ENCODE measurements at places on chromosomes 4 and X. TPM values are rescaled to one million over a fixed set of nuclear protein-coding genes. Genes with fewer than 3 reads are reported as not detected.

- DNase-seq, result no peak
Observed at GRCh38 chr4:154877110-154877760, 96.2 kb downstream of the RBM46 start.

DNA sequence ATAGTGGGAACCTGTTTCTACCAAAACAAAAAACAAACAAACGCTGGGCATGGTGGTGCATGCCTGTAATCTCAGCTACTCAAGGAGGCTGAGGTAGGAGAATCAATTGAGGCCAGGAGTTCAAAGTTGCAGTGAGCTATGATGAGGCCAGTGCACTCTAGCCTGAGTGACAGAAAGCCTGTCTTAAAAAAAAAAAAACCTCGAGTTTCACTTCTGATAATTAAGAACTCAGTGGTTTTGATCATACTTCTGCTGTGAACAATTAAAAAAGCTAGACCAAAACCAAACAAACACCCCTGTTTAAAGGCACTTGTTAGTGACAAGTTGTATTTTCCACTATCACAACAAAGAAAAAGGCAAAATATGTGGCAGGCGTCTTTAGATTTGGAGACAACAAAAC lies 15.0 kb upstream of the UBE2D3 start:
- no peak for DNase-seq

DNA sequence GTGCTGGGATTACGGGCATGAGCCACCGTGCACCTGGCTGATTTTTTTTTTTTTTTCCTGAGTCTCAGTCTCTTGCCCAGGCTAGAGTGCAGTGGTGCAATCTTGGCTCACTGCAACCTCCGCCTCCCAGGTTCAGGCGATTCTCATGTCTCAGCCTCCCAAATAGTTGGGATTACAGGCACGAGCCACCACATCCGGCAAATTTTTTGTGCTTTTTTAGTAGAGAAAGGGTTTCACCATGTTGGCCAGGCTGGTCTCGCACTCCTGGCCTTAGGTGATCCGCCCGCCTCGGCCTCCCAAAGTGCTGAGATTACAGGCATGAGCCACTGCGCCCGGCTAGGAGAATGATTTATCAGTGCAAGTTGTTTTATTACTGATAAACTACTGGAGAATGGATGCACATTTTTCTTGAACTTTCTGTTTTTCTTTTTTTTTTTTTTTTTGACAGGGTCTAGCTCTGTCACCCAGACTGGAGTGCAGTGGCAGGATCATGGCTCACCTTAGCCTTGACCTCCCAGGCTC lies 39.7 kb upstream of the DHRSX start:
- no peak for DNase-seq

GRCh38 chrX:48165241-48165640 lies 31.4 kb downstream of the SSX5 start:
- no peak for DNase-seq

GRCh38 chr4:89915937-89916336 lies 21.3 kb downstream of the MMRN1 start:
- DNase-seq, result no peak

The BEX4 gene
- polyA plus RNA-seq, result 166 TPM

The WAS gene
- 3.7 TPM for polyA plus RNA-seq

- no peak for DNase-seq
Observed at GRCh38 chrX:57121162-57121755, at the start of gene SPIN2B. TSS of gene SPIN2B (minus strand) at chrX:57121548.

The CSN1S1 gene
- polyA plus RNA-seq, result not detected

DNA sequence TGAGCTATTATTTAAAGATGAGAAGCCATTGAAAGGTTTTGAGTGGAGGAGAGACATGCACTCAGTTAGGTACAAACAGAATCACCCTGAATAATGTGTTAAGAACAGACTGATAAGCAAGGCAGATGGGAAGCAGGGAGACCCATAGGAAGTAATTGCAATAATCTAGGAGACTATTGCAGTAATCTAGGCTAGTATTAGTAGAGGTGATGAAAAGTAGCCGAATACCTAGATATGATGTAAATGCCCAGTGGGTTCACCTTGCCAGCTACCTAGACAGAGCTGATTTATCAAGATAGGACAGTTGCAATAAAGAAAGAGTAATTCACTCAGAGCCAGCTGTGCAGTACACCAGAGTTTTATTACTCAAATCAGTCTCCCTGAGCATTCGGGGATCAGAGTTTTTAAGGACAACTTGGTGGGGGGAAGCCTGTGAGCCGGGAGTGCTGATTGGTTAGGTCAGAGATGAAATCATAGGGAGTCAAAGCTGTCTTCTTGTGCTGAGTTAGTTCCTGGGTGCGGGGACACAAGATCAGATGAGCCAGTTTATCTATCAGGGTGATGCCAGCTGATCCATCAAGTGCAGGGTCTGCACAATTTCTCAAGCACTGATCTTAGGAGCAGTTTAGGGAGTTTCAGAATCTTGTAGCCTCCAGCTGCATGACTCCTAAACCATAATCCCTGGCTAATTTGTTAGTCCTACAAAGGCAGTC lies 427.5 kb downstream of the RPA4 start:
- DNase-seq, result no peak

The MAMLD1 gene
- 7.6 TPM for polyA plus RNA-seq

DNA sequence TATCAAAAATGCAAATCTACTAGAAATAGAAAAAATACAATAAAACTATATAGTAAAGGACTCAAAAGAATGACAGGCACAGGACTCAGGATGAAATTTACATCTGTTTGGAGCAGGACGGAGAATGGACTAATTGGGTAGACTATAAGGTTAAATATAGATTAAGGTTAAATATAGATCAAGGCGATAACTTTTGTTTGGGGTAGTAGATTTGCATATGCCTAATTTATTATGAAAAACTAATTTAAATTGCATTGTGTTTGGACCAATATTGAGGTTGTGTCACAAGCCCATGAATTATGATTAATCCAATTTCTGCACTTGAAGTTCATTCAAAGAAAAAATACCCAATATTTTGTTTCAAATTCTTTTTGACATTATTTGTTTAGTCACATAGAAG lies 31.0 kb downstream of the MTHFD2L start:
- DNase-seq, result no peak

DNA sequence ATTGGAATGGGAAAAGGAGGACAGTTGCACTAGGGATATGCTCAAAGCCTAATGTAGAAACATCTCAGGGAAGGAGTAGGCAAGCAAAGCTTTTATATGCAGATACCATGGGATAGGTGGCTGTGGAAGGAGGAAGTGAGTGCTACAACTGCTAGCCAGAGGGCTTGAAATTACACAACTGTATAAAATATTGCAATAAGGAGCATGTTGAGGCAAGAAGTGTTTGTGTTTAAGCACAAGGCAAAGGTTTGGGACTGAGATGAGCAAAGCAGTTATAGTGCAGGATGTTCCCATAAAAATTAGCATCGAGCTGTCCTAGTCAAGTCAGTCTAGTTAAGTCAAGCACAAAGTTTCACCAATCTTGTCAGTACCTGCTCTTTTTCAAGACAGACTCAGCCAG lies 35.6 kb upstream of the DCAF8L1 start:
- no peak for DNase-seq

DNA sequence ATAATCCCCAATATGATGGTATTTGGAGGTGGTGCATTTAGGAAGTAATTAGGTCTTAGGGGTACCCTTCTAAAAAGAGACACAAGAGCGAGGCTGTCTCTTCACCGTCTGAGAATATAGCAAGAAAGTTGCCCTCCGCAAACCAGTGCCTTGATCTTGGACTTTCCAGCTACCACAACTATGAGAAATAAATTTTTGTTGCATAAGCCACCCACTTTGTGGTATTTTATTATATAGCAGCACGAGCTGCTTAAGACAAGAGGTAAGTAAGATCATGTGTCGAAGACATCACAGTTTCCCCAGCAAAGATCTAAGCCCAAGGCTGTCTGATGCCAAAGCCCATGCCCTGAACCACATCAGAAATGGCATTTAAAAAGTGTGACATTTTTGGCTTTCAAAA lies 9.6 kb upstream of the EXOSC9 start:
- no peak for DNase-seq

DNA sequence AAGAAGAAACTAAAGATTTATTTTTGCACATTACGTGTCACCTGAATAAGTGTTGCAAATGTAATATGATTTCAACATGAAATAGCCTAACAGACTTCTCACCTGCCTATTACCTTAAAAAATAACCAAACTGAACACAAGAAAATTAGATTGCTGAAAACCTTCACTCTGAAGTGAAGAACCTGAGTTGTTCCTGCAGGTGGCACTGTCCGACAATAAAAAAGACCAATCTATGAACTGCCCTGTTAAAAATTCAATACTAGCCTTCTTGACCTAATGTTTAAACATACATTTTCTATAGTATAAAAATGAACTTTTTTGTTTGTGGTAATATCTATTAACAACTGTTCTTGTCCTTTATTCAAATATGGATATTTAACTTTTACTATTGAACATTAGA lies 69.2 kb upstream of the PNPLA4 start:
- no peak for DNase-seq

The SEC24D gene
- polyA plus RNA-seq, result 45.6 TPM

DNA sequence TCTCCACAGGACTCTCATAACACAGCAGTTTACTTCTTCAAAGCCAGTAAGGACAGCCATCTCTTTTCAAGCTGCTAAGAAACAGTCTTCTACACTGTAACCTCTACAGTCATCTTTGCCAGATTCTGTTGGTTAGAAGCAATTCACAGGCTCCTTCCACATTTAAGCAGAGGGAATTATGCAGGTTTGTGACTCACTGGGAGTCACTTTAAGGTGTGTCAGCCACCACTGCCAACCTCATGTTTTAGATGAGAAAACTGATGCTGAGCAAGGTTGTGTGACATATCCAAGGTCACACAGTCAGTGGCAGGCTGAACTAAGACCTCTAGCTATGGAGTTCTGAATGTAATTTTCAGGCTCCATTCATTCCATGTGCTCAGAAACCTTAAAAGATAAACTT lies 143.5 kb downstream of the QDPR start:
- no peak for DNase-seq

GRCh38 chrX:73068467-73069364 lies 10.6 kb downstream of the PABPC1L2A start:
- no peak for DNase-seq

The KANTR gene
- 17.1 TPM for polyA plus RNA-seq

- DNase-seq, result no peak
Observed at GRCh38 chrX:8103655-8104054, 67.4 kb downstream of the VCX2 start.

- no peak for DNase-seq
Observed at GRCh38 chr4:165364452-165365080, 14.2 kb upstream of the CPE start.

The TKTL1 gene
- polyA plus RNA-seq, result 0.23 TPM

The CXCL1 gene
- polyA plus RNA-seq, result 1.7 TPM

- no peak for DNase-seq
Observed at GRCh38 chrX:16756724-16757123, 29.5 kb upstream of the TXLNG start.

GRCh38 chr4:55512922-55513571 lies 33.7 kb downstream of the CLOCK start:
- no peak for DNase-seq

- no peak for DNase-seq
Observed at GRCh38 chr4:2599304-2599654, 62.8 kb downstream of the FAM193A start.

GRCh38 chr4:123649645-123650391 lies 253.2 kb downstream of the SPRY1 start:
- no peak for DNase-seq

- DNase-seq, result no peak
Observed at GRCh38 chrX:134528960-134529359, 69.0 kb downstream of the HPRT1 start.

The ADH1C gene
- polyA plus RNA-seq, result 143 TPM

The KDR gene
- polyA plus RNA-seq, result 58.4 TPM

GRCh38 chr4:111573386-111573785 lies 571.9 kb upstream of the FAM241A start:
- DNase-seq, result no peak

- DNase-seq, result no peak
Observed at GRCh38 chr4:6506616-6507140, 34.3 kb upstream of the PPP2R2C start.

The ALAS2 gene
- 14.3 TPM for polyA plus RNA-seq

The SSX2 gene
- not detected for polyA plus RNA-seq

DNA sequence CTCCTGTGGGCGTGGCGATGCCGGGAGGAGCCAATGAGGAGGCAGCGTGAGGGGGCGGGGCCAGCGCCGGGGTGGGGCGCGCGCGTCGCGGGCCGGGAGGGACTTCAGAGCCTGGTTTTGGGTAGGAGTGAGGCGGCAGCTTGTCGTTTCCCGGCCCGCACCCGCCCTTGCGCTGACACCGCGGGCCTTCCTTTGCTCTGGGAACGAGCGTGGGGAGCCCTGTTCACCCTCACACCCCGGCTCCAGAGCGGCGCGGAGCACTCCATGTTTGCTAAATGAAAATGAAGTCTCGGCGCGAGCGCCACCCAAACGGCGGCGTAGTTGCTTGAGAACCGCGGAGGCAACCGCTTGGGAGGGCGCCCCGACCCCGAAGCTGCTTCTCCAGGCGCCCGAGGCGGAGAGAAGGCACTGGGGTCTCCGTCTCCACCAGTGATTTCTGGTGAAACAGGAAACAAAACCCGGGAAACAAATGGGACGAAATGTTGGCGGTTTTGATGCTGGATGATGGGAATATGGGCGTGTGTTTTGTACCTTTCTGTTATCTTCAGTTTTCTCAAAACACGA lies 497 bp upstream of the GRPEL1 start:
- no peak for DNase-seq

DNA sequence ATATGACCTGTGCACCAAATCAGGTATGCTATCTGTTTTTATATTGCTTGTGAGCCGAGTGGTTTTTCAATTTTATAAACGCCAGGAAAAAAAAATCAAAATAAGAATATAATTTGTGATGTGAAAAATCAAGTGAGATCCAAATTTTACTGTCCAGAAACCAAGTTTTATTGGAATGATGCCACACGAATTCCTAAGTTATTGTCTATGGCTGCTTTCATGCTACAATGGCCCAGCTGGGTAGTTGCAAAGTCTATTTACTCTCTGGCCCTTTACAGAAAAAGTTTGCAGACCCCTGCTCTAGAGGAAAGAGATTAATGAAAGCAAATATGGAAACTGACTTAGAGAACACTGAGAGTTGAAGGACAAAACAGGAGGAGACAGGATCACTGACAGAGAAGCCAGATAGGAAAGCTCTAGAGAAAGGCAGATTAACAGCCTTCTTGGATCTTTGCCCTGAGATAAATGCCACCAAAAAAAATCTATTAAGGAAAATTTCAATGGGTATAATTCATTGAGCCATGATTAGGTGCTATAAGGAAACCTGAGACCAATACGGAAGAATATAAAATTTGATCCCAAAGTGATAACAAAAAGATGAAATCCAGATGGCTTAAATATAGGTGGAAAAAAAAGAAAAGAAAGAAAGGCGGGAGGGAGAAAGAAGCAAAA lies 29.8 kb downstream of the PRSS12 start:
- no peak for DNase-seq

- no peak for DNase-seq
Observed at GRCh38 chr4:68589790-68590189, 13.7 kb upstream of the UGT2B17 start.

The TMPRSS11A gene
- 0.12 TPM for polyA plus RNA-seq

- no peak for DNase-seq
Observed at GRCh38 chrX:45751156-45751555, 550.5 kb upstream of the DIPK2B start.

All from left renal pelvis (tissue), 4 donors.